ENCODE measurements at places on chromosomes 7 and 10.

- peak; percentile 48 for DNase-seq
These were observed 229.0 kb downstream of the STK31 start for GRCh38 chr7:23938937-23939552.

DNA sequence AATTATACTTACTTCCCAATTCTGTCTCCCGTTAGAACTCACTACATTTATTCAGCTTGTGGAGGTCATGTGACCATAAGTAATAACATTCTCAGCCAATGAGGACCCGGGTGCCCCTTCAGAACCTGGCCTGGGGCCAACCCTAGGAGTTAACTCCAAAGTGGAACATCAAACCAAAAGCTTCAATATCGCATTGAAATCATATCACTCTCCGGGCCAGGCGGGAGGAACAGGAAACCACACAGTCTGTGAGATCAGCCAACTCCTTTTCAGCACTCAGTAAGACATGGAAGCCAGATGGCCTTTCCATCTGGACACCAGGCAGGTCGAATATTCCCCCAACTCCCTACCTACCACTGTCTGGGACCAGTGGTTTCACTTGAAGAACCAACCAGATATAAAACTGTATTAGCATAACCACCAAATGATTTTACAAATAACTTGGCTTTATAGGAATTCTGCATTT, 5.5 kb downstream of the CREB3L2 start:
- DNase-seq: peak; percentile 95

GRCh38 chr10:131814567-131815265, 86.1 kb upstream of the PPP2R2D start:
- no peak for DNase-seq

GRCh38 chr7:114567416-114567815, 152.8 kb downstream of the FOXP2 start:
- no peak for DNase-seq

DNA sequence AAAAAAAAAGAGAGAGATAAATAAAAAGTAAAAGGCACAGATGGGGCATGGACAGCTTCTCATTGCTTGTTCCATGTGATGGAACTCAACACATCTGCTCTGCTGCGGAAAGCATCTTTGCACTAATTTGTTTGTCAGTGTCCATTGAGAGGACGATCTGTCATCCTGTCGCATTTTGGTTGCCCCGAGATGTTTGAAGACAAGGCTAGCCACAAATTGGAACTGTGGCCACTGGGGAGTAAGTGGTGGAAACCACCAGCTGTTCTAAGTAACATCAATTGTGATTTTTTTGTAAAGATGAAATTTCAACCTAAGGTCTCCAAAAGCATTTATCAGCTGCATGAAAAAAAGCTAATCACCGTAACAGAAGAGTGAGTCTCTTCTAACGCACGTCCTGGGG, 312.7 kb downstream of the ADARB2 start:
- no peak for DNase-seq

GRCh38 chr10:44930904-44931620, 19.9 kb downstream of the TMEM72 start:
- no peak for DNase-seq

DNA sequence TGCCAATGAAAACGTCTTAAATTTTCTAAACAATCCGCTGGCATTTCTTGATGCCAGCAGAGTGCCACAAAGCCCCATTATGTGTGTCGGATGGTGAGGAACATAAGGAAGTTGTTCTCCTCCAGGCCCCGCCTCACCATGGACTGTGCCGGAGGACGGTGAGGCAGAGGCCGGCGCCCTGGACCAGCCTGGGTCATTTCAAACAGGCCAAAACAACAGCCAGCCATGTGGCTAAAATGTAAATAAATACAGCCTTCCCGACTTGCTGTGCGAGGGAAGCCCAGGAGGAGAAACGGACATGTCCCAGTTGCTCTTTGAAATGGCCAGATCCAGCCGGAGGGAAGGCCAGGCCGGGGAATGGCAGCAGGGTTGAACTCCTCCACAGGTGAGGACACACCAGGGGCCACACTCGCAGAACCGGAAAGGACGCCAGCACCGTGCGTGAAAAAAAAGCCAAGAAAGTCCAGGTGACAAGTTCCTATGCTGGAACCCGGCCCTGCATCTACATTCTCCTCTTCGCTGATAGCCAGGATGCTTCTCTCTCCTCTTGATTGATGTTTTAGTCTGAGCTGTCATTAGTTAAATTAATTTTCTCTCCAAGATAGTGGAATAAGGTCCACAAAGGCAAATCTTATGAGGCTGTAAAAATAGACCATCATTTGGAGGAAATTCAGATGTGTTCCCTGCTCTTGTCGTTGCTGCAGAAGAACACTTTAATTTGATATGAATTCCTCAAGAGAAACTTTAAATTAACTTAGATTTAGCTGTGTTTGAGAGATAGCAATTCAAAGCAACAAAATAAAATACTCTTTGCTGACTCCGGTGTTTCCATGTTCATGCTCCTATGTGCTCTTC, 64.6 kb downstream of the EBF3 start:
- no peak for DNase-seq

DNA sequence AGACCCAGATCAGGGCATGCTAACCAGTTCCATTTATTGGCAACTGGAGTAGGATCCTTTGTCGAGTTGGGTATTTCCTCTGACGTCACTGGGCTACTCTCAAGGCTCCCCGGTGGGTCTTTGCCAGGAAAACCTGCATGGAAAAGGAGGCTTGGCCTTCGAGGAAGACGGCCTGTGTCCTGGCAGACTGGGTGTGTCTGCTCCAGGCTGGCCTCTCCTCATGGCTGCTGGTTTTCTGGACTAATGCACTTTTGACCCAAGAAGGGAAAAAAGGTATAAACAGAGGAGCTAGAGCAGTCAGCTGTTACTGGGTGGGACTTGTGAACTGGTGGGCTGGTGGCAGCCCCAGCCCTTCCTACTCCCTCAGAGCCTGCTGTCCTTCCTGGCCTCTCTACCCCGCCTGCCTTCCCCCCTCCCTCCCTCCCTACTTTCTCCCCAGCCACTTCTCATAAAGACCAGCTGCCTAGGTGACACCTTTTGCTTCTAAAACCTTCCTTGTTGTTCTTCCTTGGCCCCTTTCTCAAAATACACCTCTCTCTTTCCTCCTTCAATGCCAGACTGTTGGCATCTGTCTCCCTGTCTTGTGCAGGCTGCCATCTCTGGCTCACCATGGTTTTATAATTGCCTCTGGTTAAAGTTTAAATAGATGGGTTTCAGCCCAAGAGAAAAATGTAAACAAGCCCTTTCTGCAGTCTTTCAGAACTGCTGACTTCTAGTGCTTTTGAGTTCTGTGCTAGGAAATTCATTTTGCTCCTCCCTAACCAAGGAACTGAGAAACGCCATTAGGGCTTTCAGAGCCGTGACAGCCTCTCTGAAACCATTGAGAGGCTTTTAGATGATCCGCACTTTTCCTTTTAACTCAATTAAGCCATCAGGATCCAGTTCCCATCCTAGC, 101.8 kb upstream of the MKLN1 start:
- no peak for DNase-seq

GRCh38 chr10:24617771-24618396, 105.8 kb downstream of the ARHGAP21 start:
- DNase-seq: peak; percentile 80

GRCh38 chr7:88437132-88437531, 130.4 kb upstream of the STEAP4 start:
- DNase-seq: no peak

DNA sequence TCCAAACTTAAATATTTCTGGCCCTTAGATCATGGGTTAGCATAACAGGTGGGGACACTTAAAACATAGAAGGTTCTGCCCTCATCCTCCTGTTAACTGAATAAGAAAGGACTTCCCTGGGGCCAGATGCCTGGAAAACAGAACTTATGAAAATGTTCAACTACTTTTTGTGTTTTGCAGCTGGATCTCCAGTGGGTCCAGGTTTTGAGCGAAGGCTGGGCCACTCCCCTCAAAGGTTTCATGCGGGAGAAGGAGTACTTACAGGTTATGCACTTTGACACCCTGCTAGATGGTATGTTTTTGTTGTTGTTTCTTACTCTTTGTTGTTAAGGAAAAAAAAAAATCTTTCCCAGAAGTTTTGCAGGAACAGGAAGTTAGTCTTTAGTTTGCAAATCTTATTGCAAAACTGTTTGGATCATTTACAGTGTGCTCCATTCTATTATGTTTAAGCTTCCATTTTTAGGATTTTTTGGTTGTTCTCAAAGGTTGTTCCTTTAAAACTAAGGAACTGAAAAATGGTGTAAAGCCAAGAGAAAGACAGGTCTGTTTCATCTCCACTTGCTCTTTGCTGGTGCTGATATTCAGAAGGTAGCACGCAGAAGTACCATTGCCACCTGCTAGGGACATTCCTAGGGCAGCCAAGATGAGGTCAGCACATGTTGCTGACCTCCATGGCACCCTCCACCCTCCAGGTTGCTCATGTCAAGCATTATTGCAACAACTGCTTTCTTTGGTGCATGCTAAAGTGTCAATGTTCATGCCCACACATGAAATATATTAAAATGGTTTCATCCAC, 56.1 kb downstream of the PAPSS2 start:
- DNase-seq: no peak

DNA sequence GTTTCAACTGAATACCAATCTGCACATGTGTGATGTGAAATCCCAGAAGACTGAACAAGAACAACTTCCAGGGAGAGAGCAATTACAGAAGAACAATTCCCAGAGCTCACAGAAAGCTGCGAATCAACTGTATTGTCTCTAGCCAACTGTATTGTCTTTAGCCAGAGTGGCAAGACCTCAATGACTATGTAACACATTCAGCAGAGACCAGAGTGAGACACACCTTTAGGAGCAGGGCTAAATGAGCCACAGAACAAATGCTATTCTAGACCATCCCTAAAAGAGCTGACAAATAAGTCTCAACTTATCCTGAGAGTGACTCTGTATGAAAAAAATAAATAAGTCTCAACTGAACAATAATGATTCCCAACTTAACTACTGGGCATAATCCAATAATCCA, 72.0 kb downstream of the KMT2C start:
- no peak for DNase-seq

DNA sequence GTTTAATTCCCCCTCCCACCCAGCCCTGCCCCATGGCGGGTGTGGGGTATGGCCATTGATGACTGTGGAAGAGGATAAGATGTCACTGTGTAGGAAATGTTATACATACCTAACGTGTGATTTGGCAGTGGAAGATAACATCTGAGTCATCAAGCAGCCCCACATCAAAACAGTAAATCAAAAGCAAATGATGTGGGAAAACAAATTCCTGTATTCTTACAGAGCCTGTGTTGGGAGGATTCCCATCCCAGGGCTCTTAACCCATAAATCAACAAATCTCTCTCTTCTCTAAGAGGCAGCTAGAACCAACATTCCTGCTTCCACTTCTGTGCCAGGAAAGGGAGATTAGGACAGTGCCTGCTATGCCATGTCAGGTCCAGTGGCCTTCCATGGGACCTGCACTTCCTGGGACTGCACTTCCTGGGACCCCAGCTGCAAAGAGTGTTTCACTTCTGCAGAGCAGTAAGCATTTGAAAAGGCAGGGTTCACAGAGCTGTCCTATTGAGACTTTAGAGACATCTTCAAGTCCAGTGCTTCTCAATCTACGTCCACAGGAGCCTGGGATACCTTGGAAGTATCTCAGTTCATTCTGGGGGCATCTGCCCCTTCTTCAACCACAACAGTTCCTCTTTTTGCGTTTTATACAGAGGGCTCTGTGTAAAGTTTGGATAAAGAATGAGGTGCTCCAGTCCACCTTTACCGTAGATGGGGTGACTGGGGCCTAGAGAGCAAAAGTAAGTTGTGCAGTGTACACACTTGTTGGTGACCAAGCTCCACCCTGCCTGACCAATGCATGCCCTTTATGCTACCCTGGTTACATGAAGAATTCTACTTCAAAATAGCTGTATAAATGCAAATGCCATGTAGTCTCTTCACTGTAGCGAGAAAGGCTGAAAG, 45.7 kb downstream of the ATXN7L1 start:
- DNase-seq: no peak

DNA sequence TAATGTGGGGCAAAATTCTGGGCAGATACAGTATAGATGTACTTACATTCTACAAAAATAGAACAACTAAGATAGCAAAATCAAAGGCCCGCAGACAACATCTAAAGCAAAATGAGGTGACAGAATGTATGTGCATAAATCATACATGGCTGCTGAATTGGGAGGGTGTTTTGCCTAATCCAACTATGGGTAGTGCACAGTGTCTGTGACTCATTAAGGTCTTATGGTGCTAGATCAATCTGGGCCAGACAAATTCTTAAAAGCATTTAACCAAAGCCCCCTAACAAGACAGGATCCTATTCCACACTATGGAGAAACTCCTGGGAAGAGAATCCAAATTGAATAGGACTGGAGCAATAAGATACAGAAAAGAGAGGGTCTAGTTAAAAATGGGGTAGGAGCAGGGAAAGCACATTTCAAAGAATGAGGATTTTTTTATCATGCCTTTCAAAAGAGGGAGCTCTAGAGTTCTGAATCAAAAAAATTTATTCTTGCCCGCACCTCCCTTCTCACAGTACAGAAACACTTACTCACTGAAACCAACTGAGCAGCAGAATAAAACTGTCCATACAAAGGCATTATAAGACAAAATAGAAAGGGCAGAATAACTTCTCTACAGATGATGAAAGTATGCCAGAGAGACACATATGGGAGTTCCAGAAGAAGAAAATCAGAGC, 181.3 kb downstream of the RNLS start:
- peak; percentile 30 for DNase-seq

- no peak for DNase-seq
These were observed 152.6 kb upstream of the FZD8 start for GRCh38 chr10:35794703-35795102.

GRCh38 chr7:131591687-131592319, 35.4 kb upstream of the PODXL start:
- no peak for DNase-seq

- no peak for DNase-seq
These were observed 24.0 kb downstream of the ELFN1 start for GRCh38 chr7:1693991-1694524.

DNA sequence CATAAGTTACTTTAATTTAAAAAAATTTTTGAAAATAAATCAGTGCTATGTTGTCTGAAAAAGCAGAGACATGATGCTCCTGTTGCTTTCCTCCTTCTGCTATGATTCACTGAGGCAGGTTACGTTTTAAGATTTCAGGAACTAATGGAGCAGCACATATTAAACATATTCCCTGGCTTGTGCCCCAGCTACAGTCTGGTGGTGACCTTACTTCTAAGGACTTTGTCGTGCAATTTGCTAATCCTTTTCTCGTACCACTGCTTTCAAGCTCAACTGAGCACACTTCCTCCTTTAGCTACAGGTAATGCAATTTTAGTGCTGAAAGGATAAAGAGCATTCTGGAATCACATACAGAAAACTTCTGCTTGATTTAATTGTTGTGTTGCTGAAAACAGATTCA, 16.2 kb upstream of the PRR15 start:
- no peak for DNase-seq

DNA sequence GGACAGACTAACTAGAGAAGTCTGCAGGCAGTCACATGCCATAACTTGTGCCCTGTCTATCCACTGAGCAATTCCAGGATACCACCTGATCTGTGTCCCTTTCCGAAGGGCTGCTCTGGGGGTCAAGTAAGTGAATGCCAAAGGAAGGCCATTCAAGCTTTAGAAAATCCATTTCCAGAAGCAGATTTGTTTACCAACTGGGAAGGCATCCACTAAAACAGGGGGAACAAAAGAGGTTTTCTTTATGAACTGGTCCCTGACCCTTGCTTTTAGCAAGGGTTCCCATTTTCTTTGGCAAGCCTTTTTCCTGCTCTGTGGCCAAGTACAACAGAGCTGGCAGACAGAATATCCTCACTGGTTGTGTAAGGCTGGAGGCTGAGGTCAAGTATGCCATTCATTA, 36.5 kb downstream of the ITPRID1 start:
- DNase-seq: no peak

All from hematopoietic multipotent progenitor cell treated with erythropoietin and hydrocortisone succinate and interleukin-3 and kit ligand, for 4 days (in vitro differentiated cells).